Cortex of kidney (tissue), 1 donor: ENCODE measurements at places on chromosomes 7 and 10.

DNA sequence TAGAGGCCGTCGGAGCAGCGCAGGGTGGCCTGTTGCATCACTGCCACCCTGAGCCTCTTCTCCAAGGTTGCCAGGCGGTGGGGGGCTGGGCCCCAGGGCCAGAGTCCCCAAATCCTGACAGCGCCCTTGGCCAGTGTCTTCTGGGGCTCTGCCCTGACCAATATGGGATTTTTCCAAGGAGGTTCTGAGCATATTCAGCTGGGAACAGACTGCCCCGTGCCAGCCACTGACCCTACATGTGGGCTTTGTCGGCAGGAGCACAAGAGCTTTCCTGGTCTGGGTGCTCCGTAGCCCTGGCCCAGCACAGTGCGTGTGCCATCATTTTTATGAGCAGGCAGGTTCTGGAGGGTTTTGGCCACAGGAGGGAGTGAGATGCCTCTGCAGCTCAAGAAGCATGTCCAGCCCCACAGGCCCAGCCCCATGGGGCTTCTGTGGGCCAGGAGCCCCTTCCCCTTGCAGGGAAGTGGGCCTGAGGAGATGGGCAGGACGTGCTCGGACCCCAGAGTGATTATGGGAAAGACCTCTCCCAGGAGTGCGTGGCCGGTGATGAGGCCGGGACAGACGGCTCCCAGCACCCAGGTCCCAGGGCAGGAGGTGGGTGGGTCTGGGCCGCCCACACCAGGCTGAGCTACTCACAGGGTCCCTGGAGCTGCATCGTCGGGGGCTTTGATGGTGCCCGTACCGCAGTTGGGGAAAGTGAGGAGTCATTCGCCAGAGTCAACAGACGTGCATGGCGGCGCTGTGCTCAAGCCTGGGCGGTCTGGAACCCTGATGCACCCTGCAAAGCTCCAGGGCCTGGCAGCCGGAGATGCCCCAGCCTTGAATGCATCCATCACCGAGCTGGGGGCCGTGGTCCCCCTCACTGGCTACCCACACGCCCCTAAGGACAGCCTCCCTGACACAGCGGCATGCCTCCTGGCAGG, 66.6 kb downstream of the PWWP2B start:
- DNase-seq: no peak

DNA sequence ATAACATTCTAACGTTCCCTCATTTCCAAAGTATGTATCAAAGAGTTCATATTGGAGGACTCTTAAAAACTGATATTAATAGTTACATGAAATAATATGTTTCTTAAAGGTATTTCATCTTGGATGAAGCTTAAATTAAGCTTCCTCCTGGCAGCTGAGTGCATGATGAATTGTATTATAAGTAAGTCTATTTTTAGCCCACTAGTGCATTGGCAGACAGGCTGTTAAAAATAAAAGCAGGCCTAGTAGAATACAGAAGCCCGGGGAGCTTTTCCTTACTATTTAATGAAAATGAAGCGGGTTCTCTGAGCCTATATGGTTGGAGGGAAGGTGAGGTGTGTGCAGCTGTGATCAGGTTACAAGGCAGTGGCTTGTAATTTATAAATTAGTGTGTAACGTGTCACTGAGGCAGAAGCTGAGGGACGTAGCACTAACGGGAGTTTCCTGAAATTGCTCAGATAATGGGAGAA, 130.7 kb upstream of the KMT2E start:
- no peak for DNase-seq

- DNase-seq: no peak
These were observed 219.2 kb upstream of the BMPER start for GRCh38 chr7:33685981-33686683.

DNA sequence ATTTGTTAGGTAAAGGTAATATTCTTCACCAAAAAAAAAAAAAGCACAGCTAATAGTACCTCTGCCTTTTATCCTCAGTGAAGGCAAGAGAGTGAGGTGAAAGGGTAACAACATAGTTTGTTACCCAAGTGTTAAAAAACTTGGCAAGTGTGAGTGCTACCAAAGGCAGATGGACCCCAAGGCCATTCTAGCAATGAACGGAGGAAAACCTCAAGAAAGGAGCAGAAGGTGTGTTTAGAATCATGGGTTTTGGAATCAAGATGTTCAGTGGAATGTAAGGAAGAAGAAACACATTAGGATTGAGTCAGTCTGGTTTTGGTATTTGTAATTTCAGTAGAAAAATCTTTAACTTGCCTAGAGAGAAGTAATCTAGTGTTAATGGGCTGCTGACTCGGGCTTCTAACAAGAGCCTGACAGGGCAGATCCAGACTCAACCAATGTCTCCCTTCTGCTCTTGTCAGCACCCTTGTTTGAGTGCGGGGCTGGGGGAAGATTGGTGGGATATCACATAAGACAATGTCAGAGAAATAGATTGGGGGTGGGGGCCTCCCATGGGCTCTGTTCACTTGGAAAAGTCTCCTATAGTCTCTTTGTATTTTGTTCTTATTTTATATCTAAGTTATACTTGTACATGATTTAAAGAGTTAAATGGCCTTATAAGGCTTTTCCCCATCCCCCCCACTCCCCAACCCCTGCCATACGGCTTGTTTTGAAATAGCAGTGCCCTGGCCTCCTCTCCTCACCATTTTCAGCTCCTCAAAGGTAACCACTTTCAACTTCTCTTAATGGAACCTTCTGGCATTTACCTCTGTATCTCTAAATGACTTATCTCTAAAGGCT, 44.4 kb downstream of the SCD start:
- DNase-seq: no peak

- no peak for DNase-seq
These were observed 18.1 kb downstream of the KAZALD1 start for GRCh38 chr10:101079874-101080273.

DNA sequence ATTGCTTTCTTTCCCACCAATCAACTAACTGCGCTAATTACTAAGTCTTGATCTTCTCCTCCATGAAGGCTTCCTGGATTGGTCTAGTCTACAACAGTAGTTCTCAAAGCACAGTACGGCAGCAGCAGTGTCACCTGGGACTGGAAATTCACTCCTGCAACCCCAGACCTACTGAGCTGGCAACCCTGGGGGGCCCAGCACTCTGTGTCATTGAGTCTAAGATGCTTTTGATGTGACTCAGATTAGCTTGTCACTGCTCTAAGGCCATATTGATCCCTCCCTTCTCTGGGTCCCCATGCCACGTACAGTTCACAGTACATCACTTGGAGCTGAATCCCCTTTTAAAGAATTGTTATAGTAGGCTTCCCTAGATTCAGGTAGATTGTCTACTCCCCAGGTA, 65.7 kb upstream of the KMT2C start:
- DNase-seq: no peak

GRCh38 chr7:134120405-134120804, 6.7 kb upstream of the LRGUK start:
- no peak for DNase-seq

DNA sequence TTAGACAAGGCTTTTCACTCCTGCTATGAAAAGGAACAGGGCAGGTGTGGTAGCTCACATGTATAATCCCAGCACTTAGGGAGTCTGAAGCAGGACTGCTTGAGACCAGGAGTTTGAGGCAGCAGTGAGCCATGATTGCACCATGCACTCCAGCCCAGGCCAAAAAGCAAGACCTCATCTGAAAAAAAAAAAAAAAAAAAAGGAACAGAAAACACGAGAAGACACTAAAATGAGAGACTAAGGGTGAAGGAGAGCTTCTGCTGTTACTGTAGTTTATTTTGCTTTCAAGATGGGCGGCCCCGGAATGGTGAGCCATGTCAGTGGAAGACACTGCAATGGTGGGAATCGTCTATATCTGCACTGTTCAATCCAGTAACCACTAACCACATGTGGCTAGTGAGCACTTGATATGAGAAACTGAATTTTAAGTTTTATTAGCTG, 9.9 kb downstream of the PIP4K2A start:
- no peak for DNase-seq

- no peak for DNase-seq
These were observed 1249.6 kb downstream of the TYW1 start for GRCh38 chr7:68246189-68246633.

DNA sequence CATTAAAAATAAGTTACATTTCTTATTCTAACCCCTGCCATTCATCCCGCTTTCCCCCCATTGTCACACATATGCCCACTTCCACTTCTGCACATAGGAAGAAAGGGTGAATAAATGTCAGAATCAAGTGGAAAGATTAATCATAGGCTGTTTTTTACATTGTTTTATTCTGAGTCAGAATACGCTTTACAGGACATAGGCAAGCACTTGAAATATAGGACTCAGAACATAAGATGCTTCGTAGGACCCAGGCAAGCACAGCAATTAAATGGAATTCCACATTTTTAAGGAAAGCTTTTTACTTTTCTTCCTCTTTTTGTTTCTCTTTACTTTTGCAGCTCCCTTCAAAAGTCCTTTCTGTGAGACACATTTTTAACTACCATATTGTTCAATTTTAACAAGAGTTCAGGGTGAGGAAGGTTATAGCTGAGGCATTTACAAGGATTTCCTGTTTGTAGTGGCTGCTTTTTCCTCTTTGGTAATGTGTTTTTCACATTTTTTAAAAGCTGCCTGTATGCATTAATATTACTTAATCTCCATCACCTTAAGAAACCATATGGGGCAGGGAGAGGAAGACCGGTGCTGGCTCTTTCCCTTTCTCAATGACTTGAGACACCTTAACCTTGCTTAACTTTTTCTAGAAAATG, 130.0 kb downstream of the TES start:
- no peak for DNase-seq

- no peak for DNase-seq
These were observed 123.9 kb upstream of the CDK13 start for GRCh38 chr7:39826166-39826565.

DNA sequence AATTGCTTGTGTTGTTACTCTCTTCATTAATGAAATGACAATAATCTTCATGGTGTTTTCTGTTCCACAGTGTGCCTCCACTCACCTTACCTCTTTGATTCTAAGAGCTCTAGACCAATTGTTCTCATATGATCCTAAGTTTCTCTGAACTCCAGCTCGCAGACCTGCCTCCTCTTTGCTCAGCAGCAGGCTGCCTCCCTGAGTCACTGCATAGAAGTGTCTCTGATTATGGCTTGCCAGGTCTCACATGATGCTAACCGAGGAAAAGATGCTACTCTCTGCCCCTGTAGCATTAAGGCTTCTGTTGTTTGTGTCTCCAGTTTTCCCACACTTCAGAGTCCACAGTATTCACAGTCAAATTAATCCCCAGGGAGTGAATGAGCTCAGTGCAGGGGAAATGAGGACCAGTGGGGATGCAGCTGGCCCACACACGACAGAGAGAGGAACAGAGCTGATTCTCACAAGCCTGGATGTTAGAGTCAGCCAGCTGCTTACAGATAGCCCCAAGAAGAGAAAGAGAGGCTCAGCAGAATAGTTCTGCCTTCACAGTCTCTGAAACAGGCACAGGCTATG, 145.9 kb upstream of the EGR2 start:
- DNase-seq: no peak

GRCh38 chr10:102796407-102797176, 40.6 kb downstream of the CYP17A1 start:
- no peak for DNase-seq

- no peak for DNase-seq
These were observed 88.2 kb upstream of the GPR26 start for GRCh38 chr10:123577921-123578461.
